ENCODE measurements at places on chromosomes 1 and 21.

- DNase-seq: no peak
These were observed 253.5 kb downstream of the NTNG1 start for GRCh38 chr1:107394301-107394700.

GRCh38 chr1:41516168-41517061 lies 31.9 kb upstream of the EDN2 start:
- peak; percentile 55 for DNase-seq

DNA sequence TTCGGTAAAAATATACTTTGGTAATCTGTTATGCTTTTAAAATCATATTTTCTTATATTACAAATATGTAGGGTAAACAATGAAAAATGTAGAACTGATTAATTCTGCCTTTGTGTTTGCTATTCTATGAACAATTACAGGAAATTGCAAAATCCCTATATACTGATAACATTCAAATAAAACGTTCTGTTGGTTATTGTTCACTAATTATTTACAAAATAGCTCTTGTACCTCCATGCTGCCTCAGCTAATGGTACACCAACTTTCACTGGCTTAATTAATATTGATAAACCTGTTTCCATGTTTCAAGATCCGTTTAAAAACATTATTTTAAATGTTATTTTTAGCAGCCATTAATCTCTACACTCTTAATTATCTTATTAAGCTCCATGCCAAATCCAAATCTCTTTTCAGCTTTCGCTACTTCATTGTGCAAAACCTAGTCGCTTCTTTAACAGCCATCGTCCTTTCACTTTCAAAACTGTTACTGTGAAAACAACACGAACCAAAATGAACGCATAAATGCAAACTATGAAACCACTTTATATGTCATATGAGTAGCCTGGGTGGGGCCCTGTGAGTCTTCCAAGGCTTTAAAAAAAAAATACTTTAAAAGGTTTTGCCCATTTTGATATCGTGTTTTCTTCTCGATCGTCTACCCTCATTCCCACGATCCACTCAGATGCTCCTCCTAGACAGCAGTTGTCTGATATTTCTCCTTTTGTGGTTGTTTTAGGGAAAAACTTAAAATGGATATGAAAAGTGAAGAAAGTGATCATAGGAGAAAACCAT lies 807.1 kb downstream of the USP25 start:
- DNase-seq: no peak

DNA sequence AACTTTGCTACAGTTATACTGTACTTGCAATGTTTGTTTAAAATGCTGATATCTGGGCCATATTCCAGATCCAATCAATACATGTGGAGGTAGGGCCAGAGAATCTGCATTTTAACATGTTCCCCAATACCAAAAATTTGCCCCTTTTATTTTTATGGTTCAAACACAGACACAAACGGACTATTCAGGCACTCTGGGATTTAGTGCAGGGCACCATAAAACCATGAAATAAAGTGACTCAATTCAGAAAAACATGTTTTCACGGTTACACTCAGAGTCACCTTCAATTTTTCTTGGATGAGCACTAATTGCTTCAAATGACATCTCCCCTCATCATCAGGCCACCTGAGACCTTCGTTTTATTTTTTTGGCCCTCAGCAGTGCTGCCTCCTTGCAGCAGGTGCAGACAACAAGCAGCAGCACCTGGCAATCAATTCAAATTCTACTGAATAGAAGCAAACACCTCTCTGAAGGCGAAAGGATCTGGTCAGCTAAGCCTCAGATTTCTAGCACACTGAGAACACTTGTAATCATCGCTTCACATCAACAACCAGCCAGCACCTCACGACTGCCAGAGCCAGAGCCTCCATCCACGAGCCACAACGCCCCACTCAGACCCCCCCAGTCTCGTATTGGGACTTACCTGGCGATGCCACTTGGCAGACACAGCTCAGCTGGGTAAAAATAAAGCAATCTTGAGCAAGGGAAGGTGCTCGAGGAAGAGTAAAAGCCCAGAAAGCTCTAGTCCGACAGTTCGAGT lies 1.1 kb downstream of the ERO1B start:
- peak; percentile 23 for DNase-seq

DNA sequence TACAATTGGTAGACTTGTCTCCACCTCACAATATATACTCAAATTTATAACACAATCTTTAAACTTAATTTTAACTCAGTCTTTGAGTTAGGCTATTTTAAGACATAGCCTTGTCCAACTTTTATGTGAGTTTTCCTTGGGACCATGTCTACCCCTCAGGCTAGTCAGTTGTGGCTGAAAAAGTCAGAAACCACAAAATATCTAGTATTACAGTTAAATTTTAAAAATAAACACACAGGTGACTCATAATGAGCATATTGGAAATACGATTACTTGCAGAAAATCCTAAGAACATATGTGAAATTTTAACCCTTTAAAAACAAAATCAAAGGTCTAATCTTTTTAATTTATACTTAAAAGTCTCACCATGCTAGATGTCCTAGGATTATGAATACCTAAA lies 4.8 kb upstream of the ASB17 start:
- DNase-seq: no peak

DNA sequence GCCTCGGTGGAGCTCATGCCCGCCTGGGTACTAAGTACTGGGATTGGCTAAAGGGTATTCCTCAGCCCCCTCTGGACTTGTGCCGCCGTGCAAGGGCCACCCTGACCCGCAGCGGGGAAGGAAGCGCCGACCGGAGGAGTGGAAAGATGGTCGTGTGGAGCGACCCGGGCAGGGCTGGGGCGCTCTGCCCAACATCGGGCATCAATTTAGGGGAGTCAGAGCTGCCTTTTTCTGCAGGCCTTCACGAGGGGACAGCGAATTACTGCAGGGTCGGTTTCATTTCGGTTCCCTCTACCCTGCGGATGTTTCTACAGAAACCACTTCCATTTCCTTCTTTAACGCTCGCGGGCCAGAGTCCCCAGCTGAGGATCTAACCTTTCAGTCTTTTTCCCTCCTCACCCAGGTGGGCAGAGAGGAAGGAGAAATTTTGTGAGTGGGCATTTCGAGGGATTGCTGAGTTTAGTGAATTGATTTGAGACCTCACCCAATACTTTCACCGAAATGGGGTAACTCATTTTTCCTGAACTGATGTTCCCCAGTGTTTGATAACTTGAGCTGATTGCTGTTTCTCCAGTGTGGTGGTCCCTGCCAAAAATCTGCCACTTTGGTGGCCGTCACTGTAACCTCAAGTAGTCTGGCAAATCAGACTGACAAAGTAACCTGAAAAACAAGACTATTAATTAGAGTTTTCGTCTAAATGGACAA lies 1.1 kb downstream of the TOR1AIP1 start:
- peak; percentile 71 for DNase-seq
